ENCODE measurements at places on chromosomes 6 and 20. TPM values are rescaled to one million over a fixed set of nuclear protein-coding genes. Genes with fewer than 3 reads are reported as not detected.

Gene VSTM2L
- total RNA-seq, result 5.6 TPM

Gene OR2H2
- total RNA-seq, result not detected

Gene PTCRA
- total RNA-seq, result not detected

Gene ALDH5A1
- 0.49 TPM for total RNA-seq

Gene KCNK17
- not detected for total RNA-seq

Gene WFDC5
- not detected for total RNA-seq

Gene SLC35D3
- total RNA-seq, result not detected

Gene STXBP5
- 108 TPM for total RNA-seq

Gene FRS3
- total RNA-seq, result 2.8 TPM

Gene PRR18
- not detected for total RNA-seq

Gene GPX5
- not detected for total RNA-seq
